ELF-1 (cell line): ENCODE measurements at places on chromosomes 7 and 10.

DNA sequence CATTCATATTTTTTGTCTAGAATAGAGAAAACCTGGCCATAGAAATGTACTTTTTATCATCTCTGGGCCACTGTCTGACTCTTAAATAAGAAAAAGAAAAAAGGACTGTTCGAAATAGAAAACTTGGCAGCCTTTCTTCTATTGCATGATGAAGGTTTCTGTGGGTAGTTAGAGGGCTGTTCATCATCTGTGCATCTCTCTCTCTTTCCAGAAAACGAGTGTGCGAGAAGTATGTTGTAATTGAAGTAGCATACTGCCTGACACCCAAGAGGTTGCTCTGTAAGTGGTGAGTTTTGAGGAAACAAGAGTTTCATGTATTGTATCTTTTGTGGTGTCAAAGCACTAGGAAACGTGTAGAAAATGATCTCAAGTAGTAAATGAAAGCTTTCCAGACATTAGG is 343.2 kb upstream of the TMEM229A start:
- DNase-seq, result no peak

- DNase-seq, result no peak
Observed at GRCh38 chr10:79335094-79335469, 12.2 kb upstream of the PPIF start.

DNA sequence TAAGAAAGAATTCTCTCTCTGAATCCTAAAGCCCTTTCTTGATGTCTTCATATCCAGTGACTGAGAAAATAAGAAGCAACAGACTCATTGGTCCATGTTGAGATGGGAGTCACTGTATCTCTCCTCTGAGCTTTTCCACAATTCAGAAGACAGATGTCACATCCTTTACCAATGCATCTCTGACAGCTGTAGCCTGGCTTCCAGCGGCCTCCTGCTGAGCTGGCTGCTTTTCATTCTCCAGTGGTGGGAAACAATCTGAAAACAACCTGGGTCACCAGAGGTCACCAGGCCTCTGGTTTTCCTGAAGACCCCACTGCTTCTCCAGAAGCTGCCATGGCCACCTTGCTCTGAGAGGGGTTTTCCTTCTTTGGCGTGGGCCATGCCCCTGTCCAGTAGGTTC is 18.3 kb upstream of the RPA3 start:
- DNase-seq, result peak; percentile 74

DNA sequence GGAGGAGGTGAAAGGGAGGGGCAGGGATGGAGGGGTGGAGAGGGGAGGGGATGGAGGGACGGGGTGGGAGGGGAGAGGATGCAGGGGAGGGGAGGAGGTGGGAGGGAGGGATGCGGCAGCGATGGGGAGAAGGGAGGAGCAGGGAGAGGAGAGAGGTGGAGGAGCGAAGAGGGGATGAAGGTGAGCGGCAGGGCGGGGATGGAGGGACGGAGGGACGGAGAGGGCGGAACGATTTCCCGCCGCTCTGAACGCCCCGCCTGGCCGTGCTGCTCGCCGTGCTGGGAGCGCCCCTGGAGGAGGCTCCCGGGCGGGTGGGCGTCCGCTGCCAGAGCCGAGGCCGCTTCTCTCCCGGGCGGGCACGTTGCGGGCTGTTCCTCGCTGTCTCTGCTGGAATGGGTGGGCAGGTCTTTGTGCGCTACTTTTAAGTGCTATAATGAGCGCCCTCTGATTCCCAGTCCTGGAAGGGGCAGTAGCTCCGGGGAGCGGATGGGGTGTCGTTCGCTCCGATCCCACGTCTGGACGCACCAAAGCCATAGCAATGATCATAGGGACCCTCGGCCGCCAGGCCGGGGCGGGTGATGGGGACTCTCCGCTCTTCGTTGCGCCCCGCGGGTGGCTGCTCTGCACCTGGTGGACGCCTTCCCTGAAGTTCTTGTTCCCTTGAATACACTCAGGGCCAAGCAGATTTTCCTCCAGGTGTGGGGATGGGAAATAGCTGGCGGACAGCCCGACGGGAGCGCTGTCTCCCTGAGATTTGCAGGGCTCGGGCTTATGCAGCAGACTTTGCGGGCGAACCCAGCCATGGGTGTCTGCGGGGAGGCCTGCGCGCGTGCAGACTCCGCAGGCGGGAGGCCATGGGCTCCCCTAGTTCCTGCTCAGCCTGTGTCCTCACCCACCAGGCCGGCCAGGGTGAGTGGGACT is 81.1 kb upstream of the CPXM2 start:
- DNase-seq, result peak; percentile 74

GRCh38 chr7:76155938-76156337 is 45.8 kb upstream of the SRRM3 start:
- DNase-seq, result no peak

GRCh38 chr7:156305351-156305750 is 335.2 kb upstream of the RNF32 start:
- no peak for DNase-seq

- no peak for DNase-seq
Observed at GRCh38 chr7:32542595-32542994, 47.3 kb downstream of the AVL9 start.

DNA sequence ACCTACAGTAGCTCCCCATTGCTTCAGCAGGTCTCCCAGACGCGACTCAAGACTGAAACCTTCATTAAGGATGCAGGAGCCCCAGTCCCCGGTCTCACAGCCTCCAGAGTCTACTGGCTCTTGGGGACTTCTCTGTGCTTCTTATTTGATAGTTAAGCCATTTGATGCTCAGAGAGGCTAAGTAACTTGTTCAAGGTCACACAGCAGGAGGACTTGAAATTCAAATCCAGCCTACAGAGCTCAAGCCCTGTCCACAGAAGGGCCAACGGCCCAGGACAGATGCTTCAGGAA is 21.2 kb upstream of the ZMIZ1 start:
- DNase-seq, result no peak

DNA sequence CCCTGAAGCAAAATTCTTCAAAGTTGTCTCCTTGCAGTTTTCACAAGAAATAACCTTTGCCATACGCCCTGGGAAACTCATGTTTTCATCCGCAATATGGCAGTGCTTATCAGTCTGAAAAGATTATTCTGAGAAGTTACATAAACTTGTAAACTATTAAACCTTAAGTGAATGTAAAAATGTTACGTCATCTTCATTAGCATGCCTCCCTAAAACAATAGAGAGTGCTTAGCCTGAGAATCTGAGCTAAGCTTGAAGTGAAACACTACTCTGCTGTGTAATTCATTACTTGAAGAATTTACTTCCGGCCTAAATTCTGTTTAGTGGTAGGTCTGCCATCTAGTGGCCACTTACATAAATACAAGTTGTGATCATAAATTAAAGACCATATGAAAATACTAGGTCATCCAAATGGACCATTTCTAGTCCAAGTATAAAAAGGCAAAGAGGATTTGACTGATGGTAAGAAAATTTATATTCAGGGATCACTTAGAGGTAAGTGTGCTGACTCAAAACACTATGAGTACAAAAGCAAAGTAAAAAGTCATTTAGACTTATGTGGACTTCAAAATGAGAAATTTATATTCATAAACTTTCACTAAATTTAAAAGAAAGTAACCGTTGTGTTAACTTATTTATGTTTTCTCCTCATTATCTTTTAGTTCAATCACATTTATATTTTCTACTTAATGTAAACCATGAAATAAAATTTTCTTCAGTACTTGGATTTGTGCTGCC is 745.1 kb upstream of the LRRTM3 start:
- DNase-seq, result no peak

DNA sequence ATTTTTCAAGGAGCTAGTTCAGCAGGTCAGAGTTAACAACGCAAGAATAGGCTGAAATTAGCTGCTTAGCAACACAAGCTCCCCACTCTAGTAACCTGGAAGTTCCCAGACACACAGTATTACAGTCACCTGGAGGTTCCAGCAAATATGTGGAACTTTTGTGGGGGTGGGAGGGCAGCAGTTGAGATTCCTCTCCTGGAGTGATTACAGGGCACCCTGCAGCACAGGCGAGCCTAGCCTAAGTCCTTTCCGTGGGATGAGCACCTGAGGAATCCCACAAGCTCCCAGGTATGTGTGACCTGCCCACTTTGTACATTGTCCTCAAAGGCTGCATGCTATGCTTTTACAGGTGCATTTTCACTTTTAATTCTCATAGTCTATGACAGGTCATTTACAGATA is 13.6 kb downstream of the TPK1 start:
- no peak for DNase-seq

GRCh38 chr10:48818081-48818480 is 121.6 kb downstream of the LRRC18 start:
- DNase-seq, result no peak

DNA sequence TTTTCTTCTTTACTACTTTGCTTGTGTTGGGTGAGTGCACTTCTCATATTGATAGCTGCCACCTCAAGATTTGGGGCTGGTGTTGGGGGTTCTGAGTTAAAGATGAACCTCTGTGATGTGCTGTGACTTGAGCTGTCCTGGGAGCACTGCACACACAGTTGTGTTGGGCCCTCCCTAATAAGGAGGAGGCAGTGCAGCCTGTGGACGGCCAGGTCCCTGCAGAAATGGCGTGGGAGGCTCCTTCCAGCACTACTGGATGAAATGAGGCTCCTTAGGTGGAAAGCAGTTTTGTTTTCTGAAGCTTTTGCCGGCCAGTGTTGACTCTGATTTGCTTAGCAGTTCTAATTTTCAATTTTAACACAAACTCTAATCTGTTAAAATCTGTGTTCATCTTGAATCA is 44.0 kb downstream of the WDR37 start:
- DNase-seq, result no peak

GRCh38 chr10:49273082-49273465 is 25.9 kb upstream of the C10orf71 start:
- DNase-seq, result no peak

GRCh38 chr10:62852961-62853702 is 37.0 kb upstream of the EGR2 start:
- no peak for DNase-seq

- DNase-seq, result no peak
Observed at GRCh38 chr10:24907956-24908355, 44.5 kb downstream of the PRTFDC1 start.

DNA sequence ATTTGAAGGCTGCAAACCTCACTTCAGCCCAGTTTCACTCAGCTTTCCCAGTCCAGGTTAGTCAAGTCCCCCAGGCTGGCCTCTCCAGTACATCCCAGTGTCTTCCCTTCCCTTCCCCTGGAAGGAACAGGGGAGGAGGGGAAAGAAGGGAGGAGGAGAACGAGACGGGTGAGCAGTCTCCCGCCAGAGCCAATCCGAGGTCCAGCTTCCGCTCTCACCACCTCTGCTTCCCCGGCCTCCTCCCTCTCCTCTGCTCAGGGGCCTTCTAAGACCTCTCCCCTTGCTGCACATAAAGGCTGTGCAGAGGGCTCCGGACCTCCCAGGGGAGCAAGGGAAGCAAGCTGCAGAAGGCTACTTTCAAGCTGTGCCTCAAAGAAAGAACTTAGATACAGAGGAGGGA is 4.1 kb downstream of the ATG9B start:
- peak; percentile 80 for DNase-seq

DNA sequence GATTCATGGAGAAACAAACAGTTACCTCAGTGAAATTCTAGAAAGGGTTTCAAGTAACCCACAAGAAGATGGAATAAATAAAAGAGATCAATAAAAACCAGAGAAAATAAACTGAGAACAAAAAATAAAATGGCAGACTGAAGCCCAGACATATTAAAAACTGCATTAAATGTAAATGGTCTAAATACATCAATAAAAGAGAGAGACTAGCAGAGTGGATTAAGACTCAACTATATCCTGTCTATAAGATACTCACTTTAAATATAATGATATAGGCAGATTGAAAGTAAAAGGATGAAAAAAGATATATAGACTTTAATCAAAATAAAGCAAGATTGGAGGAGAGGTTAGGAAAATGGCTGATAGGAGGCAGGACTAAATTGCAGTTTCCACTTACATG is 18.8 kb upstream of the EBF3 start:
- DNase-seq, result no peak

DNA sequence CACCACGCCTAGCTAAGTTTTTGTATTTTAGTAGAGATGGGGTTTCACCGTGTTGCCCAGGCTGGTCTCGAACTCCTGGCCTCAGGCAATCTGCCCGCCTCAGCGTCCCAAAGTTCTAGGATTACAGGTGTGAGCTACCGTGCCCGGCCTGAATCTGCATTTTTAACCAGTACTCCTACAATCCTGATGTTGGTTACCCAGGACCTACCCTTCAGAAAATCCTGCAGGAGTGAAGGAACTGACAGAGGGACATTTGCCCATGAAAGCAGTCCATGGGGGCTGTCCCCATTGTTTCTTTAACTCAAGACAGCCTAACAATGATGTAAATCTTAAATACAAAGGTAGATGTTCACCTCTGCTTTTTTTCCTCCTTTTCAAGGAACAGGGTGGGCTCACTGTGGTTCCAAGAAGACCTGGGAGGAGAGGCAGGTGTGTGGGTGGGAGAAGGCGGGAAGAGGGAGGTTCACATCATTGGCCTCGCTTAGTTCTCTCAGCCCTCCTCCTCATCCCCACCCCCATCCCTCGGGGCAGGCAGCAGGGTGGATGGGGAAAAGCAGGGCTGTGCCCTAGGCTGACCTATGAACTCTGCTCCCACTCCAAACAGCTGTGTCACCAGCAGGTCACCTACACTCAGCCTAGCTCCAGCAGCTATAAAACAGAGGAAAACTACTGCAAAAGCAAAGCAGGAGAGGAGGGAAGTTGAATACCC is 13.5 kb downstream of the LRRC20 start:
- DNase-seq, result peak; percentile 88

- no peak for DNase-seq
Observed at GRCh38 chr7:23714579-23714978, 4.6 kb downstream of the STK31 start.

- DNase-seq, result no peak
Observed at GRCh38 chr10:29656451-29656992, 21.8 kb upstream of the SVIL start.

DNA sequence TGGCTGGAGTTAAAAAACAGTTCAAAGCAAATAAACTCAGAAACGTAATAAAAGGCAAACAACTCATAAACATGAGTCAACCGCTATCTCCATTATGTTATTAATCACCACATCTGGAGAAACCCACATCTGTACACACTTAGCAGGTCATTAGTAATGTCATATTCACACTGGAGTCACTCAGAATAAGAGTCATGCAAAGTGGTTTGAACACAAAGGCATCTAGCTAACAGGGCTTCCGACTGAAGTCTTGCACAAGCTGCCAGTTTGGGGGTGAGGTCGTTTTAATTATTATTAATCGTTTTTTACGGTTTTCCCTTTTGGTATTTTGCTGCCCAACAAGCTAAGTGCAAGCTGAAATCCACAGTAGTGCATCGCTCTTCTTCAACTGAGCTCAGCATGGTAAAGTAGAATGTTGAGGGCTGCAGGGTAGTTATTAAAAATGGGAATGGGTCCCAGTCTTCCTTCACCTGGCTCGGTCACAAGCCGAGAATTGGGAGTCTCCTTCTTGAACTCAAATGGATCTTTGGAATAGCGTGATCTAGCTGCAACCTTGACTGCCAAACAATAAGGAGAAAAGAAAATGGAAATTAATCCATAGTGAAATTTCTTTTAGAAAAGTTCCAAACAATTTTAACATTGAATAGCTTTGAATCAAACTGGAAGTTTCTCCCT is 663.5 kb downstream of the KCNMA1 start:
- no peak for DNase-seq

- DNase-seq, result no peak
Observed at GRCh38 chr10:122308417-122309141, 37.5 kb downstream of the BTBD16 start.

GRCh38 chr7:2710286-2710655 is 22.3 kb downstream of the AMZ1 start:
- DNase-seq, result no peak

- no peak for DNase-seq
Observed at GRCh38 chr7:18420748-18421147, 74.8 kb upstream of the HDAC9 start.
